ENCODE measurements at places on chromosomes 7 and 10.

DNA sequence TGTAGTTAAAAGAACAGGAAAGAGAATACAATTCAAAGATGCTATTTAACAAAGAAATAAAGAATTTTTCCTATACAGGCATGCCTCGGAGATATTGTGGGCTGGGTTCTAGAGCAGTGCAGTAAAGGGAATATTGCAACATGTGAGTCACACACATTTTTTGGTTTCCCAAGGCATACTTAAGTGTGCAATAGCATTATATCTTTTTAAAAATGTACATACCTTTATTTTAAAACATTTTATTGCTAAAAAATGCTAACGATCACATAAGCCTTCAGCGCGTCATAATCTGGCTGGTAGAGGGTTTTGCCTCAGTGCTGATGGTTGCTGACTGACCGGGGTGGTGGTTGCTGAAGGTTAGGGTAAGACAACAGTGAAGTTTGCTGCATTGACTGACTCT lies 54.4 kb downstream of the ESYT2 start:
- DNase-seq = no peak

- DNase-seq = no peak
Measured at GRCh38 chr7:22662556-22663356, 64.2 kb upstream of the IL6 start.

DNA sequence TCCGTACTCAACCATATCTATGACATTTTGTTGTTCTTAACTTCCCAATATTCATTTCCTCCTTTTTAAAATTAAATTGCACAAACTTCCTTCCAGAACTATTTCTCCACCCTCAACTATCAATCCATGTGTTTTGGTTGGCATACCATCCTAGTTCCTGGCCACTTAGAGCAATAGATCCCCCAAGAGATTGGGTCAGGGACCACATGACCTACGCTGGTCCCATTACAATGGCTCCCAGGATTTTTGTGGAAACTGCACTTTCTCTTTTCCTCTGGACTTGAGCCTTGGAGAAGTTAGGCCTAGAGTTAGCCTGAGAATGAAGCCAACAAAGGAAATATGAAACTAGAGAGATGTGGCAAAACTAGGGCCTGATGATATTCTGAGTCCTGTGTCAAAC lies 55.7 kb upstream of the CASD1 start:
- no peak for DNase-seq

GRCh38 chr7:18828994-18829857 lies 288.2 kb downstream of the TWIST1 start:
- DNase-seq = no peak

DNA sequence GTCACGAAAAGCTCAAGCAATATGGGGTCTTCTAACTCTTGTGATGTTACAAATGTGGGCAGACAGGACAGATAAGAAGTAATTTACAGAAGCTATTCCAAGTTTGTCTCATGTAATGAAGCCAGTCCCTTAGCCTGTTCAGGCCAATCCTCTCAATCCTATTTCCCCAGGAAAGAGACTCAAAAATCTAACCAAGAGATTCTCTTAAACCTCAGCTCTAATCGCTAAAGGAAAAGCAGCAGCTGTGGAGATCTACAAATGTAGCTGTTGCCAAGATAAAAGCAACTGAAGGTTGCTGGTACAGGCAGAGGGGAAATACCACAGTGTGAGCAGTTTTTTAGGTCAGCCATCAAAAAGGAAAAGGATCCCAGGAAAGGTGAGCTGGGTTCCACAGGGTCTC lies 39.3 kb downstream of the ANK3 start:
- no peak for DNase-seq

DNA sequence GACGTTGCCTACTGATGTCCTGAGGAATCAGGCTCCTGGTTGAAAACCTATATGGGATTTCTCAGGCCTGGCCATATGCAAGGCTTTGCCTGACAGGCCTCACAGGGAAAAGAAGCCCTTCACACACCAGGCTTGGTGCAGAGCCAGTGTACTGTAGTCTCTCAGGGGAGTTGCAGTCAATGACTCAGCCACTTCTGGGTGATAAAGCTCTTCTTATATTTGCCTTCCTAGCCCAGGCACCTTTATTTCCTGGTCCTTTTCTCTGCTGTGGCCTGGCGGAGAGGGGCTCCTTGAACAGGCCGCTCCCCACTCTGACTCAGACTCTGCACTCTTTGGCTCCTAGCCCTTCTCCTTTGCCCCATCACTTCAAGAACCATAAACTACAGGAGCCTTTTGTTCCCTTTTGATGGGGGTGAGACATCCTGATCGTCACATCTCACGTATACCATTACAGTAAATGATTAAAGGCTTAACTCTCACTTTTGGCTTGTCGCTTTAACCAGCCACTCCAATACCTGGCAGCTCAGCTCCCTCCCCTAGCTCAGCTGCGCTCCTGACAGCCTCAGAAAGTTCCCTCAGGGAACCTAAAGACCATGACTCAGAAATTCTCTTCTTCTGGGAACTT lies 33.5 kb downstream of the DPY19L1 start:
- no peak for DNase-seq

Measured in breast epithelium (tissue), 4 donors.